ENCODE measurements at places on chromosomes 13 and 19.
A peak's percentile ranks its signal among the peaks of the same experiment; 100 is the strongest.

- DNase-seq = no peak
Observed at GRCh38 chr19:13097463-13098258, 5.0 kb downstream of the LYL1 start.

GRCh38 chr13:20264271-20265018 lies 32.3 kb upstream of the GJB6 start:
- no peak for DNase-seq

GRCh38 chr13:110265682-110266430 lies 41.1 kb downstream of the COL4A1 start:
- DNase-seq = no peak

DNA sequence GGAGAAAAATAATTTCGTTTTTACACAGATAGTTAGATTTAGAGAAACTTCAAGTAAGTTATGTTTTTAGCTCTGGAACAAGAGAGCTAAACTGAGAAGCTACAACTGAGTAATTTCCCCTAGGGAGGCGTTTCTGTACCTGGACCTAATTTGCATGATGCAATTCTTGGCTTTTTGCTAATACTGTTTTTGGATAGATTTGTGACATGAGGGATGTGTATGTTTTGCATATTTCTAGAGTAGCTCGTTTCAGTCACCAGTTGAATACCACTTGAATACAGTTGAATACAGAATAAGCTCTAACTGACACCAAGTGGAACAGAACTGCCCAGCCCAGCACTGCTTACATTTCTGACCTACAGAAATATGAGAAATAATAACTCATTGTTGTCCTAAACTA lies 1227.9 kb upstream of the SPRY2 start:
- DNase-seq = no peak

DNA sequence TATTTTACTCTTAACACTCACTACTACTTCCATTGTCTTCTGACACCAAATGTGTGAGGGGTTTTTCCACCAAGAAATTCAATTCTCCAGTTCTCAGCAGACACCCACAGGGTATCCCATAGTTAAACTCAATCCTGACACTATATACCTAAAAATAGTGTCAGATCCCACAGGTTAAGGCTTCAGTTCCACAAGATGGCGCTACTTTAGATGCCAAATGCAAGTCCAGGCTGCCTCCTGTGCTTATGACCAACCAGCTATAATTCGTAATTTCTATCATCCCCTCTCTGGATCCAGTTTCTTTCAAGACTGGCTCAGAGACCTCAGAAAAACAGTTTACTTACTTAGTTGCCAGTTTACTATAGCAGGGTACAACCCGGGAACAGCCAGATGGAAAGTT lies 1146.2 kb upstream of the SPRY2 start:
- no peak for DNase-seq

GRCh38 chr13:29562786-29563438 lies 32.6 kb downstream of the SLC7A1 start:
- no peak for DNase-seq

DNA sequence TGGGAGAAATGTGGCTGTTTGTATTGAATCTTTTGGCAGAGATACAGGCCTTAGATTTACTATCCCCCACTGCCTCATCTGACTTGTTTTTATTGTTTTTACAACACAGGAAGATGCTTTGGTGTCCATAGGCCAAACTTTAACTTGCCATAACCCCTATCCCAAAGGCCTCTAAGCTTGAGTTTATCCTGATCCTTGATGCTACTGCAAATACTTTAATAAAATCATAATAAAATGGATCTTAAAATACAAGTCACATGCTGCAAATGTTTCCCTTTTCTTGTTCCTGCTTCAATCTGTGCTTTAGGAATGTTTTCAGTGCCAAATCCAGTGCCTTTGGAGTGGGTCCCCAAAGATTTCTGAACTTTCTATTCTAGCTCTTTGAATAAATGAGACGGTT lies 770.6 kb downstream of the DACH1 start:
- no peak for DNase-seq

DNA sequence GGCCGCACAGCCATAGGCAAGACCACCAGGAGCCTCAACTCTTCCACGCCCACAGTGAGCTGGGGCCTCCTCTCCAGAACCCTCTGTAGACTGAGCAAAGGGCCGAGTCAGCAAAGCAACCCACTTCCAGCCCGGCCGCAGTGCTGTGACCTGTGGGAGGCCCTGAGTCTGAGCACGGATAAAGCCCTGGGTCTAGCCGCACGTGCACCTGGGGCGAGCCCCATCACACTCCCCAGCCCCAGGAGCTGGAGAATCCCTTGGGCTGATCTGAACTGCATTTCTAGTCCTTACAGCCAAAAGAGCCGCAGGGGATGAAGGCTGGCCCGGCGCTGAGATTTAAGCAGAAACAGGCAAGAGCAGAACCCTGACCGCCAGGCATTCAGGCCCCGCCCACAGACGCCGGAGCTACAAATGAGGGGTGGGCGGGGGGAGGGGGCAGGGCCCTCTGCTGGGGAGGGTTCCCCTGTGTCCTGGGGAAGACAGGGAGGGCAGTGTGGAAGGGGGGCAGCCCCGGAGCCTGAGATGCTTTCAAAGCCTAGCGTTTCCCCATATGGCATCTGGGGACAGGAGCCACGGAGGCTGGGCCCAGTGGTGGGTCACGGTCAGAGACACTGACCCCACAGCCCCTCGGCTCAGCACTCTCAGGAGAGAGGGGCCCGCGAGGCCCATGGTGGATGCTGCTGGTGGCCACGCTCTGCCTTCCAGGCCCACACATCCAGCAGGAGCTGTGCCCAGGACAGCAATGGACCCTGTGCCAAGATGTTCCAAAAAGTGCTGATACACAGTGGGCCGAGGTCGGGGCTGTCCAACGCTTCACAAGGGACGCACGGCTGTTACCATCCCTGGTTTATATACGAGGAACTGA lies 4.9 kb downstream of the TMEM259 start:
- DNase-seq = no peak

DNA sequence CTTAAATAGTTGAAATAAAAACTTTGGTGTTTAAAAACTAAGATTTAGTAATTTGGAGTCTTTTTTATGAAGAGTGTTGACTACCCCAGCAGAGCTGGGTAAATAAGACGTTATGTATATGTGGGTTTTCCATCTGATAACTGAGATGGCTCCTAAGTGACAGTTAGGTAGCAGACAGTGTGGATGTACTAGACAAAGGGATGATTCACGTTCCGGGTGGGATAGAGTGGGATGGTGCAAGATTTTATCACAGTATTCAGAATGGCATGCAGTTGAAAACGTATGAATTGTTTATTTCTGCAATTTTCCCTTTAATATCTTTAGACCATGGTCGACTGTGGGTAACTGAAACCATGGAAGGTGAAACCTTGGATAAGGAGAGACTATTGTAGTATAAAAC lies 50.4 kb downstream of the NAA16 start:
- no peak for DNase-seq

- DNase-seq = no peak
Observed at GRCh38 chr13:23430664-23431063, 2.8 kb downstream of the SACS start.

DNA sequence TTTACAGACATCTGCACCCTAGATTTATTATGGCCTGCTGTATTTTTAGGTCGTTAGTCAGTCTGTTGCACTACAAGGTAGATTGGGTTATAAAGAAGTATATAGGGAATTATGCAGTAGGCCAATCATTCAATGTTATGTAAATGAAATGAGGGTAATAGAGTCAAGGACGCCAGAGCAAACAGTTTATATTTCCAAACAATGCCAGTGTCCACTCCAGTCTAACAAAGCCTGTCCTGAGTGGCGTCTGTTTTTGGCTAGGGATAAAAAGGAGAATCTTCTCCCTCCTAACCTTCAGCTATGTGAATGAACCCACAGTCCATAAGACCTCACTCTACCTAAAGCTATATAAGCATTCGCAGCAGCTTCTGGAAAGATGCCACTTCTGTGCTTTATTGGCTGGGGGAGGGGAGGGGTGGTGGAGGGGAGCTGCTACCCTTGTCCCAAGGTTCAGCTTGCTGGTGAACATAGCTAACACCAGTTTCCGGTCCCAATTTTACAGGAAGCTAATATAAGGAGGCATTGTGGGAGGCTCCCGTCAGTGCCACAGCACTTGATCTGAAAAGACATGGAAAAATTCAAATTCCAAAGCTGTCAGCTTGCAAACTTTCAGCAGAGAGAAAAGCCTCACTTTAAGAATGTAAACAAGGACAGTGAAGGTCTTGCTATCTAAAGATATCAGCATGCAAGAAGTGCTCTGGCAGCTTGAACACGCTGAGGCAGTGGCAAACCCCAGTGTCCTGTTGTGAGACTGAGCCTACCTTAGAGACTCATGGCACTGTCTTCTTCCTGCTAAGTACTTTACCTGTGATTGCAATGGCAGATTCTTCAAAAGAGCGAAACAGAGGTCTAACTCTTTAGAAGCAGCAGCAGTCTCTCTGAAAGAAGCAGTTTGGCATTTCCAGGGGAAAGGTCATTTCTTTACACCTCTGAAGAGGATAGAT lies 369.9 kb downstream of the PCDH9 start:
- DNase-seq = no peak

DNA sequence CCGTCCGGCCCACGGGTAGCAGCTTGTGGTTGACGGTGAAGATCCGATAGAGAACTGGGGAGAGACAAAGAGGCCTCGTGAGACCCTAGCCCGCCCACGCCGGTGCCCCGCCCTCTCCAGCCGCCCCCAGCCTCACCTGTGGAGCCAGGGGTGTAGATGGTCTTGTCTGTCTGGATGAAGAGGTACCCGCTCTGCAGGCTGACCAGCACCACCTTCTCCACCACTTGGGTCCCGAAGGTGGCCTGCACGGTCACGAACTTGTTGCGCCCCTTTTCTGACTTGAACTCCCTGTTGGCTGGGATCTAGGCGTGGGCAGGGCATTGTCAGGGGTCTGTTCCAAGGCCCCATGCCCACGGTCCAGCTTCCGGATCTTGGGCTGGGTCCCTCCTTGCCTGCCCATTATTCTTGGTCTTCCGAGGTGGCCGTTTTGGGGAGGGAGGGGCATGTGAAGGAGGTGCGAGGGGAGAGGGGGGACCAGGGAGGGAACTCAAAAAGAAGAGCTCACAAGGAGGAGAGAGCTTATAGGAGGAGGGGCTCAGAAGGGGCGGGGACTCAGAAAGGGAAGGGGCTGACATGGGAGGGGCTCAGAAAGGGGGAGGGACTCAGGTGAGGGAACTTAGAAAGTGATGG lies 2.2 kb downstream of the C3 start:
- no peak for DNase-seq

DNA sequence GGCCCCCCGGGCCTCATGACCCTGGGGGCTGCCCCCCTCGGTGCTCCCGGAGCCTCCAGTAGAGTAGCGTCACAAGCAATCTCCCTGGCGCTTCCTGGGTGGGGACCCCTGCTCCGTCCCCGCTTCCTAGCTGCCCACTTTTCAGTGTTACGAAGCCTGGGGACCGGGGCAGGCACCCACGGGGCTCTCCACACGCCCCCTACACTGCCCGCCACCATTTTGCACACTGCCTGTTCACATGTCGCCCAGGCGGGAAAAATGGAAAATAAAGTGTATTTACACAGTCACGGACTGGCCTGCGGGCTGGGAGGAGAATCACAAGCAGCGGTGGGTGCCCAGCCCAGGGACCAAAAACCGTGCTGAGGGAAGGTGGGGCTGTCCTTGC lies 9.5 kb downstream of the PRR36 start:
- DNase-seq = no peak

DNA sequence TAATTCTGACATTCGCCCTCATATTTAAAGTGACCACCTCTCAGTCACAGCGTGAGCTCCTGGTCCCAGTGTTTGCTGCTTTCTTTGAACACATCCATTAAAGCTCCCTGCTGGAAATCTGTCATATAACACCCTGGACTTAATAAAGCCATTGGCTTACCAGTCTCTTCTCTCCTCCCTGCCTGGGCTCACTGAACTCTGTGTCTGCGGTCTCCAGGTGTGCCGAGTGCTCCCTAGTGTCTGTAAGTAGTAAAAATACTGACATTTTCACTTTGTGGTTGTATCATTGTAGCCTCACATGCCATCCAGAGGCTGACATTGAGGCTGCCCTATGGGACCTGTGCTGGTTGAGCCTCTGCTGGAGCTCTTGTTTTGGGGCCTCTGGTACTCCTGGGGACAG lies 2.6 kb upstream of the PSG11 start:
- no peak for DNase-seq

- no peak for DNase-seq
Observed at GRCh38 chr13:102311419-102311796, 90.4 kb downstream of the FGF14 start.

DNA sequence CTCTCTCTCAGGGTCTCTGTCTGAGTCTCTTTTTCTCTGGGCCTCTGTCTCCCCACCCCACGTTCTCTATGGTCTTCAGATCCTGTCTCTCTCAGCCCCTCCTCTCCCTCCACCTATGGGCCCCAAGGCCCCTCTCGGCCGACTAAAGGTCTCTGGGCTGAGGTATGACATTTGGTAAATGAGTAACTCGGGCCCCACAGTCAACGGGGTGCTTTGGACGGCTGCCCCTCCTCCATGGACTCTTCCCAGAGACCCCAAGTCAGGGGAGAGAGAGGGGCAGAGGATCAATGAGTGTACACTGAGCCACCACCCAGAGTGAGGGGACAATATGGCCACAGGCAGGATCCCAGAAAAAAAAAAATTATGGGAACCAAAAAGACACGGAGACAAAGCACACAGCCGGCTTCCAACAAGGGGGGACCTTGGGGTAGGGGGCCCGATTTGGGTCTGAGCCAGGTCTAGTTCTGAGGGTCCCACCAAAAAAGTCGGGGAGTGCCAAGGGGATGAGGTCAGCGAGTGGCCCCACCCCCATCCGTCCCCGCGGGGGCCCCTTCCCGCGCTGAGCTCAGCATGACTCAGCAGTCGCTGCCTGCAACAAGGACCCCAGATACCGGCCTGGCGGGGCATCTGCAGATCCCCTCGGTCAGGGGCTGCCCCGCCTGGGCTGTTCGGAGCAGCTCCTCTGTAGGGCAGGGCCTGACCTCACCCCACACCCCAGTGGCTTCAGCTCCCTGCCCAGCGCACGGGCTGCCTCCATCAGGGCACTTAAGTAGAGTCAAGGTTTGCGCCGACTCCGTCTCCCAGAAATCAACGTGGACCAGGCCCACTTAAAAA lies 1.5 kb upstream of the FTL start:
- DNase-seq = peak; percentile 33
